ENCODE measurements at places on chromosomes 1 and 21.

GRCh38 chr1:203464226-203464625 lies 11.4 kb upstream of the PRELP start:
- no peak for DNase-seq

- no peak for DNase-seq
Measured at GRCh38 chr1:200753650-200754198, 15.0 kb downstream of the CAMSAP2 start.

GRCh38 chr1:60052601-60053000 lies 21.0 kb downstream of the C1orf87 start:
- no peak for DNase-seq

DNA sequence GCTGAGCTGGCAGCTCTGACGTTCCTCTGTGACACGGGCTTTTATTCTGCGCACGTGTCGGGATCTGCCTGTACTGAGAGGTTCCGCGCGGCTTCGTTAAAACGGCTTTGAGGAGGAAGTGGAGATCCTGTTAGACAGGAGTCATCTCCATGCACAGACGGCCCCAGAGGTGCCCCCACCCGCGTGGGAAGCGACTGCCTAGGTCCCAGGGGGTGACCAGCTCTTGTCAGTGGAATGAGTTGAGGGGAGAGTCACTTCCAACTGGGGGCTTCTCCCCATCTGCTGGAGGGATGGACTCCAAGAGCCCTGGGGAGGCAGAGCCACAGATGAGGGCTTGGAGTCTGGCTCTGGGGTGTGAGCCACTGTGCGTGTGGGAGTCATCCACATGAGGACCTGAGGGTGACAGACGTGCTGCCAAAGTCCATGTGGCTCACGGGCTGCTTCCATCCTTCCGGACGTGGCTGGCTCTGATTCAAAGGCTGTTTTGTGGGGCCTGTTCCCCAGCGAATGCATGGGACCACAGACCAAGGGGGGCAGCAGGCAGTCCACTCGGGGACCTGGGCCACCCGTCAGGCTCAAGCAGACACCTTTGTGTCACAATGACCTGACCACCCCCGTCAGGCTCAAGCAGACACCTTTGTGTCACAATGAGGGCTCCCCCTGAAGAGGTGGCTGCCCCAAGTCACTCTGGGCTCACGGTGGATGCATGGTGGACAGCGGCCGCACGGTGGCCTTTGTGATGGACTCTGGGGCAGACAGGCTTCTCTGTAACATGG lies 26.8 kb downstream of the PTTG1IP start:
- peak; percentile 32 for DNase-seq

- DNase-seq, result no peak
Measured at GRCh38 chr1:229893762-229894444, 173.1 kb upstream of the GALNT2 start.

- DNase-seq, result no peak
Measured at GRCh38 chr1:99786751-99787501, 20.5 kb upstream of the FRRS1 start.

All from stimulated activated CD4-positive, alpha-beta T cell treated with anti-CD3 and anti-CD28 coated beads, Interleukin-4, amount 100 ng/mL, for 48 hours (primary cell).